ENCODE measurements at places on chromosomes 2 and 18.
A peak's percentile ranks its signal among the peaks of the same experiment; 100 is the strongest.

DNA sequence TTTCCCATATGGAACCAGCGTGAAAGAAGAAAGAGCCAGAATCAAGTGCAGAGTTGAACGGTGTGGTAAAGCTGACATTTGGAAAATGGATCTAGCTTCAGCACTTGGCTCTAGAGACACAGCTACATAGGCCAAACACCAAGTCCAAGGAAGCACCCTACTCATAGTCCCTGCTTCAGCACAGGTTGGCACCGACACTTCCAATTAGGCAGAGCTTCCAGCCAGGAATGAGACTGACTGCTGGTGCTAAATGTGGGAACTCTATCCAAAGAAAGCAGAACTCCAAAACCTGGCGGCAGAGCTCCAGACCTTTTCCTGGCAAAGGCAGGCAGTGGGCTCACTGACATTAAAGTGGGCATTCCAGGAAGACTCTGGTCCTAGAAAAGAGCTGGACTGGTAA lies 125.4 kb upstream of the CTNNA2 start:
- no peak for DNase-seq

DNA sequence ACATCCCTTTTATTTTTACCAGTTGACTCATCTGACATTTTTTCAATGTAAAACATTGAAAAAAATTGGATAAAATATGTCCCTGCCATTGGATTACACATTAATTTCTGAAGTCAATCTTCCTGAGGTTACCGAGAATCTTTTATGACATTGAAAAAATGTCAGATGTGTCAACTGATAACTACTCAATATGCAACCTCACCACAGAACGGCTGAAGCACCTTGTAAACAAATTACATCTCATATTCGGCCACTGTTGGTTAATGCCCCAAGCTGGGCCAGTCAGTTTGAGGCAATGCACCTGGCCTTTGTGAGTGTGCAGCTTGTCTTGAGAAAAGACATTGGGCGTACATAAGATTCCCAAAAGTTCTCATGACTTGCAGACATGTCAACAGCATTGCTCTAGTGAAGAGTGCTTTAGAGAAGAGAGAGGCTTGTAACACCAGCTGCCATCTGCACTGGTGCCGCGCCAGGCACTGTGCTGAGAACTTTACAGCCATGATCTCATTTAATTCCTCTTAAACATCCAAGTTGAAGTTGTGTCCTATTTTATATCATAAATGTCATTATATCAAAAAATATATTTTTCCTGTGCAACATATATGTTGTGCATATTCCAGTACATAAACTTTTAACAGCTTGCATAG lies 112.7 kb upstream of the SLC35G4 start:
- no peak for DNase-seq

GRCh38 chr2:24123922-24124580 lies 782 bp downstream of the FAM228B start:
- DNase-seq: no peak

GRCh38 chr2:48496849-48497248 lies 33.1 kb upstream of the STON1 start:
- DNase-seq: peak; percentile 80

DNA sequence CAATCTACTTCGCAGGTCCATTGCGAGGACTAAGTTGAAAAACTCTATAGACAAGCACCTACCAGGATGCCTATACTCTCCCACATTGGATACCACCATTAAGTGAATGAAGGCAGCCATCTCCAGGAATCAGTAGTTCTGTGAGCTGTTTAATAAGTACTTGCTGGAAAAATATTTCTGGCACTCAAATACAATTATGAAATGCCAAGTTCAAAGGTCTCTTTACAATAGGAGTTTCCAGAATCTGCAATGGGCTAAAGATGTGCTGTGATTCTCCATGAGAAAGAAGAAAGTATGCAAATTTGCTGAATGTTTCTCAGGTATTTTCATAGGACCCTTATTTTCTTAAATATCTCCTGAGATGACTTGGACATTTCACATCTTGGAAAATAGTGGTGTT lies 103.0 kb downstream of the AP1S3 start:
- DNase-seq: no peak

- DNase-seq: no peak
These were observed 543 bp downstream of the HADHB start for GRCh38 chr2:26245231-26245732.
